ENCODE measurements at places on chromosomes 5 and 9.
A peak's percentile ranks its signal among the peaks of the same experiment; 100 is the strongest.

DNA sequence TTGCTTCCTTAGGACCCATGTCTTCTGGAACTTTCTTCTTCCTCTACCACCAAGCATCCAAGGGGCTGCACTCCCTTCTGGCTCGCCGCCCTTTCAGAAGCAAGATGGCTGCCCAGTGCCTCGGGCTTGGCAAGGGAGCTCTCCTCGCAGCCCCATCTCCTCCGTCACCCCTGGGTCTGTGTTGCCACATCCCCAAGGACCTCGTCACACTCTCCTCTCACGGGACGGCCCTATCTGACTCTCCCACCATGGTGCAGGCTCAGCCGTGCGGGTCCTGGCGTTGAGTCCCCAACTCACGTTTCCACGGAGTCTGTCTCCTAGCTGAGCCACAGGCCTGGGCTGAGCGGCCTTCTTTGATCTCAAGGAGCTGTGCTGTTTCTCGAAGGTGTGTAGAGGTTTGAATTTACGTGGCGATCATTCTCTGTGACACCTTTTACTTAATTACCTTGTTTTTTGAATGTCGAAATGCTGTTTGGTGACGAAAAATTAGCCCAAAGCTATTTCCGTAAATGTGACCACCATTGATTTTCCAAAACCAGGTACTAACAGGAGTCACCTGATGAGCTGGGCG lies 15.0 kb upstream of the SCGB3A1 start:
- no peak for DNase-seq

DNA sequence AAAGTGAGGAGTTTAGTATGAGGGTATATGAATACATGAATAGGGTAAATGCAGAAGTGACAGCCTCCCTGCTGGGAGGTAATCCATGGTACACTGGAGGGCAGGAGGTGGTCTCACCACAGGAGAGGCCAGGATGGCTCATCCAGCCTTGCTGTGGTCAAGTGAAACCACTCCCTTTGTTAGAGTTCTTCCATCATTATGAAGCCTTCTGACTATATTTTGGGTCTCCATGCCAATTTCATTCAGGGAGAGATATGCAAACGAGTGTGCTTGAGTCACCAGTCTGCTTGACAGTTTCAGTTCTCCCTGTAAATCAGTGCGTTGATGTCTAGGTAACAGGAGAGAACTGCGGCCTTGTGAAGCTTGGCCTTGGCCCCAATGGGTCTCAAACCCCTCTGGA lies 16.4 kb downstream of the PPP3R2 start:
- no peak for DNase-seq

DNA sequence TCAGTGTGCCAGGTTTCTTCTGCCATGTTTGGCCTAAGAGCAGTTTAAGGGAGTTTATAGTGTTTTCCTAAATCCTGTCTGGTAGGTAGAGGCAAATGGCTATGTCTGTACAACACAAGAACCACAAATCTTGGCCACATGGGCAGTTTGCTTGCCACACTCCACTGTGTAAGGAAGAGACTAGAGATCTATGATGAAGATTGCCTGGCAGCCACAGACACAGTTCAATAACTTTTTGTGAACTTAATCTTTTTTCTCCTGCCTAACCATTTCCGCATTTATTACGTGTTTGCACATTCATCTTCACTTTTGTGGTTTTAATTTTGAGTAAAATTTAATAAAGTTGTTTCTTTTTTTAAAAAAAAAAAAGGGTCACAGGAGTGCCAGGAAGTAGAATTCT lies 5.8 kb downstream of the MFAP3 start:
- DNase-seq = peak; percentile 23

- DNase-seq = no peak
Measured at GRCh38 chr9:35521708-35522107, 31.8 kb downstream of the RUSC2 start.

- no peak for DNase-seq
Measured at GRCh38 chr5:150202501-150202900, 12.6 kb downstream of the SLC6A7 start.

DNA sequence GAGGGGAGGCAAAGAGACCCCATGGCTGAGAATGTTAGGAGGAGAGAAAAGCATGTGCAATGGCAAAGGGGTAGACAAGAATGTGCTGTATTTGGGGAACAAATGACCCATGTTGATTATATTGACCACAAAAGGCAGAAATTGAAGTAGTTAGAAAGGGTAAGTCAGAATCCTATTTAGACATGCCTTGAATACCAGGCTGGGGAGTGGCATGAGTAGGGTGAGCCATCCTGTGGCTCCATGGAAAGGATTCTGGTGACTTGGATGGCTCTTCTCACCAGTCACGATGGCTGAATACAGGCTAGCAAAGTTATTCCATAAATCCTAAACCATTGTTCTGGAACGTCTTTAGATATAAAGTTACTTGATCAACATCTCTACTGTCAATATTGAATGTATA lies 73.4 kb upstream of the MEF2C start:
- no peak for DNase-seq

DNA sequence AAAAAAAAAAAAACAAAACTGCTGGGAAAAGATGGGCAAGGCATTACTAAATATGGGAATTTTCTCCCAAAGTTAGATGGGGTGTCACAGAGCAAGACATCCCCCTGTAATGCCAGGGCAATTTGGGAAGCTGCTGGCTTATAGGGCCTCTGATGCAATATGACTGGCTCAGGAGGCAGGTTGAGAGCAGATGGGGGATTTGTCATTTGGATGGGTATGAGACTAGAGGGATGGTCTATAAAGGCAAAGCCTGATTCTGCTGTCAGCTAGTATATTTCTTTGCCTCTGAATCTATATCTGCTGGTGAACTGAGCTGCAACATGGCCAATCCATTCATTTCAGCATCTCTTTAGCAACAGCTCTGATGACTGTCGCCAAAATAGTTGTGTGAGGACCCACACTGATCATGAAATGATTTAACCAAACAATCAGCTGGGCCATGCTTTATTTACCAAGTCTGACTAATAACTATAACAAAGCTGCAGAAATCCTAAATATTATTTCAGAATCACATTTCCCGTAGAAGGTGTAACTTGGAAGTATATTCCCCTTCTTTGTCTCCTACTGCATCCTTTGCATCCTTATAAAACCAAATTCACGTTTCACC lies 455.1 kb upstream of the ZNF608 start:
- DNase-seq = no peak

- no peak for DNase-seq
Measured at GRCh38 chr5:100827481-100827889, 75.6 kb downstream of the ST8SIA4 start.

DNA sequence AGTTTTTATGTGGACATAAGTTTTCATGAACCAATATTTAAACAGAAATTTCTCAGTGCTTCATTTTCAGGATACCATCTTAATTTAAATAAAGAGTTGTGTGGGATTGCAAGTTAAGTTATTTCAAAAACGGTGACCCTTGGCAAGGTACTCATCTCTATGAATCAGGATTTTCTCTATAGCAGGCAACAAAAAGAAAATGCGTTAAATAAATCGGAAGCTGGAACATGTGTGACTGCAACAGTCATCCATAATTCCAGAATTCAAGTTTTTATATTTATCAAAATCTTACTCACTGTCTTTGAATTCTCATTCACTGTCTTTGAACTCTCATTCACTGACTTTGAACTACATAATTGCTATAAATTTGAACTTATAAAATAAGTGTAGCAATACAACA lies 5.8 kb upstream of the RECK start:
- no peak for DNase-seq

- DNase-seq = no peak
Measured at GRCh38 chr5:14569948-14570691, 11.5 kb upstream of the OTULINL start.

DNA sequence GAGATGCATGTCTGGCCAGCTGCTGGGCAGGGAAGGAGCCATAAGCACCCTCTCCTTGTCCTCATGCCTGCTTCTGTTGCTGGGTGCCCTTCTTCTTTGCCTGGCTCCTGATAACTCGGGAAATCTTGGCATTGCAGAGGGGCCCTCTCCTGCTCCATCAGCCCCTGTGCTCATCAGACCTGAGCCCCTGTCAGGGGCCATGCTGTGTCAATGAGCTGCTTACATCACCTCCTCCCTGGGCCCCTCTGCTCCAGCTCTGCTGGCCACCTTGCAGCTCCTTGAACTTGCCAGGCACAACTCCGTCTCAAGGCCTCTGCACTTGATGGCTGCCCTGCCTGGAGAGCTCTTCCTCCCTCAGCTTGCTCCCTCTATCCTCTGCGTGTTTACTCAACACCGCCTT lies 194.3 kb downstream of the TTLL11 start:
- no peak for DNase-seq

GRCh38 chr5:96651047-96651446 lies 11.1 kb upstream of the CAST start:
- DNase-seq = no peak

DNA sequence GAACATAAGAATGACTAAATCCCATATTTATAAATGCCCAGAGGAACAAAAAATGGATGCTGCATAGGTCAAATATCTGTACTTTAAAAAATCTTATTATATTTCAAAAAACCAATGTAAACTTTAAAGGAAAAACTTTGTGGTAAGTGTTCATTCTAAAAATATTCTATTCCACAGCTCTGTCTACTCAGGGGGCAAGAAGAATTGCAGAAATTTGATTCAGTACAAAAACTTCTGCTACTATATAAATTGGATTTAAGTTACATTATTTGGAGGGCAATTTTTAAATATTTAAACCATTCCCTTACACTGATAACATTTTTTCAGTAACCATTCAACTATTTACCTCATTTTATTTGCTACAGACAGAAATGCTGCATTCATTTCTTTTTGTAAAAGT lies 32.1 kb downstream of the NFIB start:
- no peak for DNase-seq

DNA sequence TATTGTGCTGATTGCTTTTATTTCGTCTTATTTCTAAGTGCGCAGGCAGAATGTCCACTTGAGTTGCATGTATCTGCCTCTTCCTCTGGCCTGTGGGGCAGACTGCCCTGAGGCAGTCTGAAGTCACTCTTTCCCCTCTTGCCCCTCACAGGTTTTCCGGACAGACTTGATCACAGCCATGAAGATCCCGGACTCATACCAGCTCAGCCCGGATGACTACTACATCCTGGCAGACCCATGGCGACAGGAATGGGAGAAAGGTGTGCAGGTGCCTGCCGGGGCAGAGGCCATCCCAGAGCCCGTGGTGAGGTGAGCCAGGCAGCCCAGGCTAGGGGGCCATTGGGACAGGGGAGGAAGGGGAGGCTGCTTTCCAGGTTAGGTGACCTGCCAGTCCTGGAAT lies 26.4 kb downstream of the JADE2 start:
- DNase-seq = no peak

GRCh38 chr5:112977440-112977861 lies 853 bp downstream of the DCP2 start:
- no peak for DNase-seq

GRCh38 chr9:10250219-10250618 lies 362.6 kb downstream of the PTPRD start:
- no peak for DNase-seq

DNA sequence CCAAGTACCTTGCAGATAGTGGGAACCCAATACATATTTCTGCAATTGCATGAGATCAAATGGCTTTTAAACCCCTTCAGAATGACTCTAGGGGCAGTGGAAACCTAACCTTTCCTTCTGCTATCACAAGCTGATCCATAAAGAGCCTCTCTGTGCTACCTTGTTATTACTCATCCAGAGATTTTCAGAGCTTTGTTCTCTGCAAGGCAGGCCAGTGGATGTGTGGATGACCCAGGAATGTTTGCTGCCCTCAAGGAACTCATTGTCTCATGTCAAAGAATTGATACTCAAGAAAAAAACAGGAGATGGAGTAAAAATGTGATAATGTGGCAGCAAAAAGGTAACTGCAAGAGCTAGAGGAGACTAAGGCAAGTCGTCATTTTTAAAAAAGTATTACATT lies 164.1 kb downstream of the HMHB1 start:
- DNase-seq = no peak

GRCh38 chr5:139740992-139741672 lies 54.5 kb upstream of the PSD2 start:
- no peak for DNase-seq

DNA sequence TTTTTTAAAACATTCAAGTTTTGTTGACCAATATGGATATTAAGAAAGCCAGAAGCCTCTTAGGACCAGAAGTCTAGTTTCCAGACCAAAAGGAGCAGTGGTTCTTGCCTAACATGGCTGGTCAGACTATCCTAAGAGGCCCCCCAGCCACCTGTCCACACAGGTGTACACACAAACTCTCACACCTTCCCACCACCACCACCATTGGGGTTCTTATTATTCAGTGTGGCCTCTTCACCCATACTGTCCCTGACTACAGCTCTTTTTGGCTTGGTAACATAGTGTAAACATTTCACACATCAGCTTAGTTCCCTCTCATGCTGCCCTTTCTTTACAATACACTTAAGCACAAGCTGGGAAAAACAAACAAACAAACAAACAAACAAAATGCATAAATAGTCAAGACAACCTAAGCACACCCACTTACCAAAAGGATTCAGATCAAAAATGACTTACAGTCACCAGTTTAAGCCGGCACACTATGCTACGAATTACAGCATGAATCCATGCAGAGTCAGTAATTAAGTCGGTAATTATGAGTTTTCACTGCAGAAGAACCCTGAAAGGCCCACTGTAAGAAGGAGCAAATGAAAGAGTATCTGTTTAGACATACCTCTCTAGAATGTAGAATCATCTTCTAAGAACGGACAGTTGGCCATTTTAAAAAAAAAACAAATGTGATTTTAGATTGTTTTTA lies 9.5 kb downstream of the LHFPL2 start:
- no peak for DNase-seq

- no peak for DNase-seq
Measured at GRCh38 chr9:93431539-93432105, 19.9 kb upstream of the FAM120A start.

DNA sequence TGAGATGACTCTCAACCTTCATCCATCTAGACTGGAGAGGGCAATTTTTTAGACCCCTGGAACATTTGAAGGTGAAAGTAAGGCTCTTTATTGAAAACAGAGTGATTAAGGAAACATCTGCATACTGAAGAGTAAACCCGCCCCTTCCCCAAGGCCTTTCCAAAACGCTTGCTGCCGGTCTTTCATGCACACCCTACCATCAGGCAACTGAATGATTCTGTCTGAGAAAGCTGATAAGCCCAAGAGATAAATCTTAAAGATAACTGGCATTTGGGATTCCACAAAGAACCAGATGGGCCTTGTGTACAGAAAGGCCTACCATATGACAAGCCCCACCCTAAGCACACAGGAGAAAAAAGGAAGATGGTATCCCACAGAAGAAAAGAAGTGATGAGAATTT lies 54.4 kb upstream of the PIK3R1 start:
- DNase-seq = no peak

- no peak for DNase-seq
Measured at GRCh38 chr9:126084696-126085095, 241.9 kb upstream of the MVB12B start.

GRCh38 chr5:121279801-121280200 lies 571.9 kb upstream of the FTMT start:
- DNase-seq = no peak

- no peak for DNase-seq
Measured at GRCh38 chr5:170339780-170340167, 42.2 kb upstream of the LCP2 start.

DNA sequence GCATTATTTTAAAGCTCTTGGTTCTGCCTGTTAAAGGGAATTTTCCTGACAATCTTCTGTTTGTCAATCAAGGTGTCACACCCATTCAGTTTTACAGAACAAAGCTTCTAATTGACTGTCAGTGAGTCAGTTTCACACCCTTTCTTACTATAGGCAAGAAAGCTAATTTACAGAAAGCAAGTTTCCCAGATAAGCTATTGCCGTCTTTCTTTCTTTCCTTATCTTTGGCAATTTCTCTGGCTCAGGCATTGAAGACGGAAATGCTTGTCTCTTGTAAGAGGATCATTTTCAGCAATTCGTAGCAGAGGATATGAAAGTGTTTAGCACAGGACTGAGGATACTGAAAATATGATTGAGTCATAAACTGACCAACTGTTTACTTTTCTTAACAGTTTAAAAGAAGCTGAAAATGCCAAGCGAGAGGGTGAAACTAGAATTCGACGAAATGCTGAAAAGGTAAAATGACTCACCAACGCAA lies 27.0 kb downstream of the SPINK5 start:
- DNase-seq = no peak

Measured in immature natural killer cell (primary cell).